ENCODE measurements at places on chromosomes 11 and 22.

GRCh38 chr11:112016088-112016764, 9.0 kb upstream of the DLAT start:
- DNase-seq, result peak; percentile 77

GRCh38 chr11:128859563-128860441, 7.3 kb downstream of the KCNJ1 start:
- DNase-seq, result peak; percentile 58

- DNase-seq, result peak; percentile 55
These were observed 452.7 kb upstream of the CNTN5 start for GRCh38 chr11:98568013-98568412.

- DNase-seq, result no peak
These were observed 182.0 kb downstream of the ST3GAL4 start for GRCh38 chr11:126537492-126537891.

- DNase-seq, result no peak
These were observed 6.5 kb downstream of the ZFTA start for GRCh38 chr11:63761931-63762653.

DNA sequence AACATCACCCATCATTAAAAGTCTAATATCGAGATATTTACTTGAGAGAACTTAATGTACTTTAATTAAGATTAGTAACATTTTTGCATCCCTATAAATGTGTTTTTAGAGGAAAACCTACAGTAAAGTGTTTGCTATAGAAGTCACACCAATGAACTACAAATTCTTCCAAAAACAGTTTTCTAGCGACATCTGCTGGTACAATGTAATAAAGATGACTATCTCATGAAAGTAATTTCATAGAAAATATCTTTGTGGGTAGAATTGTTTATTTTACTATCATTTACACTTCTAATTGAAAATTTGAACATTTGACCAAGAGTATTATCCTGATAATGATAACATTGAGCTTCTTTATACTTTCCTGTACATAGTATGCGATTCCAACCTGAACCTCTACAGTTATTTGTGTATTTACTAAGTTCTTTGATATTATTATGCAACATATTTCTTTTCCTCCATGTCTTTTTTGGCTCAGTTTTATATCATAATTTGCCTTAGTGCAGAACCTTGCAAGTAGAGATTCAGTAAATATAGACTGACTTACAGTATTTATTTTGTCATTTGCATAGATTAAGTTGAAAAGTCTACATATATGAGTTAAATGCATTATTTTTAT, 252.7 kb downstream of the TMEM135 start:
- peak; percentile 56 for DNase-seq

DNA sequence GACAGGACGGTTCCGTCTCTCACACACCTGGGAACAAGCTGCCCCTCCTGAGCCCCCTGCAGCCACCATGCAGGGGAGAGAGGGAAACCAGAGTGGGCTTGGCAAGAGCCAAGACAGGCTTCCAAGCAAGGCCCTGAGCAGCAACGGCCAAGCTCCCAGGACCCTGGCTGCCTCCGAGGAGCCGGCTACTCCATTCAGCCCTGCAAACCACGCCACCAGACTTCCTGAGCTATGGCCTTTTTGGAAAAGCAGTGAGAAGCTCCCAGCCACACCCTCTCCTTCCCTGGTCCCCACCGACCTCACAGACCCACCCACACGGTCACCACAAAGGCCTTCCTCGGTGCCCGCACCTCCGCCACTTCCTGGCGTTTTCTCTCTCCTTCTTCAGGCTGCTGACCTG, 479.0 kb downstream of the BRD1 start:
- no peak for DNase-seq

GRCh38 chr11:109735128-109735527, 313.1 kb downstream of the C11orf87 start:
- DNase-seq, result no peak

GRCh38 chr11:78691215-78691614, 116.6 kb upstream of the NARS2 start:
- DNase-seq, result no peak

DNA sequence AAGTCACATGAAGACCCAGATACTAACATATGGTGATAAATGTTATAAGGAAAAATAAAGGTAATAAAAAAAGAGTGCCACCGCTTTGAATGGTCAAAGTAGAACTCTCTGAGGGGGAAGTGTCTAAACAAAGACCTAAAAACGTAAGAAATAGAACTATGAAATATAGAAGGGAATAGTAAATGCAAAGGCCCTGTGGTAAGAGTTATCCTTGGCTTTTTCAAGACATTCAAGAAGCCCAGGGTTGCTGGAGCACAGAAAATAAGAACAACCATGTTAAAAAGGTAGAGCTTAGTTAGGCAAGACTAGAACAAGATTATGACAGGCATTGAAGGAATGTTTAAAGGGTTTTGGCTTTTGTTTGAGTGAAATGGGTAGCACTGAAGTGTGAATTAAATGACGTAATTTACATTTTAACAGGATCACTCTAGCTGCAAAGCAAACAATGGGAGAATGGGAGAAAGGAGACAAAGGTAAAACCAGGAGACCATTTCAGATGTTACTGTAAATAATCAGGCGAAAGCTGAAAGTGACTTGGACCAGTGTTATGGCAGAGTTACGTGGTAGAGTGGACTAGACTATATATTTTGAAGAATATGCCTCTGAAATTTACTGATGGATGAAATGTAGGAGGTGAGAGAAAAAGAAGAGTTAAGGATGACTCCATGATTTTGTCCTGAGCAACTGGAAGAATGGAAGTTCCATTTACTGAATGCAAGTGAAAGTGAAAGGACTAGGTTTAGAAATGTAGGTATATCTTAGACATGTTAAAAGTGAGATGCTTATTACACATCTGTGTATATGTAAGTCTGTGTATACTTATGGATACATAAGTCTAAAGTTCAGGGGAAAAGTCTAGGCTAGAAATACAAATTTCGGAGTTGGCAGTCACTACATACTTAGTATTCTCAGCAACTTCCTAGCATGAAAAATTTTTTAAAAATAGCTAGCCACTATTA, 28.5 kb downstream of the BTBD10 start:
- DNase-seq, result no peak

DNA sequence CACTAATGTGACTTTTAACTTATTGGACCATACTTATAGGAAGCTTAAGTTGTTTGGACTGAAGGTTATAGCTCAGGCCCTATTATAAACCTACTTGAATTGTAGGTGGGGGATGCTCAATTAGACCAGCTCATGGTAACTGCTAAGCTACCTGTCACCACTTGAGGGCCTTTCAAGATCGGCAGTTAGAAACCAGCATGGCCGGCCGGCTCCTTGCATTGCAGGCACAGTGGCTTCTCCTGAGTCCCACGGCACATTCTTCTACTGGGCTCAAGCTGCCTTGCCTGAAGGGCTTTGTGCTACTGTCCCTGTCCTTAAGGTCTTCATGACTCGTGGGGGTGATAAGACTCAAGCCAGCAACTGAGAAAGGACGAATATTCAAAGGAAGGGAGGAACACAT, 70.8 kb downstream of the TBC1D22A start:
- peak; percentile 46 for DNase-seq

- peak; percentile 85 for DNase-seq
These were observed 133.5 kb downstream of the RBFOX2 start for GRCh38 chr22:35894937-35895708.

- no peak for DNase-seq
These were observed 819.8 kb downstream of the OPCML start for GRCh38 chr11:132712466-132712865.

DNA sequence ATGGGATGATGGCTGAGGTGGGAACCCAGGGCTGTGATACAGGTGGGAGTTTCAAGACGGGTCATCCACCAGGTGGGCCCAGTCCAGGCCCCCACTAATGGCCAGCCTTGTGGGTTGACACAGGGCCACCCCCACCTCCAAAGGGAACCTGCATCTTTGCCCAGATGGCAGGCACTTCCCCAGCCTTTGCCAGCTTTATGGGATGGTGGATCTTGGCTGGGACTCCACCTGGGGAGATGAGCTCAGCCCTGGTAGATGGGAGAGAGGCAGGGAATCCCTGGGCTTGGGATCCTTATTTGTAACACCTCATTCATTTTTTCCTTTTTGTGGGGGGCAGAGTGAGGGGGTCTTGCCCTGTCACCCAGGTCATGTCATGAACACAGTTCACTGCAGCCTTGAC, 33.4 kb downstream of the CD82 start:
- no peak for DNase-seq

- no peak for DNase-seq
These were observed 29.8 kb downstream of the MICAL3 start for GRCh38 chr22:17994424-17995108.

DNA sequence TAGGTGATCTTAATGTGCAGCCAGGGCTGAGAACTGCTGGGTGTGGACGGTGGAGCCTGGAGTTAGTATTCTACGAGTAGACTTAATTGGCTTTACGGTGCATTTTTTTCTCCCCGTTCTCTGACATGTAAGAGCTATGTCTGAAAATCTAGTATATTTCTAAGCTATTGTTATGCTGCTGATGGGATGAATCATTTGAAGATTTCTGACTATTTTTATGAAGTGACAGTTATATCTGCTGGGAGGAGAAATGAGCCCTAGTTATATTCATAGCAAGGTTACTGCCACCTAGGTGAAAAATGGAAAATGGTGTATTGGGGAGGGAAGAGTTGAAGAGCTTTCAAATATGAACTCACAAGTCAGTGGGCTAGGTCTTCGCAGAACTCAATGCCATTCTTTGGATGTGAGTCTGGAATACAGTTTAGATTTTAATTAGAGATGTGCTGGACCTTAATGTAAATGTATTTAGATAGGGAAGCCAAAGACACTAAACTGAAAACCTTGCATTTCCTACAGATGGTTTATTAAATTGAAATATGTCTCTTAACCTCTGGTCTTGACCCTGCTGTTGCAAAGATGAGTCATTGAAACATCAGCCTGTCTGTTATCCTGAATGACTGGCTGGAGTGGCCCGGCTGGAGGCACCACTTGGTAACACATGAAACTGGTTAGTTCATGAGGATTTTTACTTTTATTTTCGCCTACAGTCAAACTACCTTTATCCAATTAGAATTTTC, 293.7 kb downstream of the DDX10 start:
- DNase-seq, result peak; percentile 89

DNA sequence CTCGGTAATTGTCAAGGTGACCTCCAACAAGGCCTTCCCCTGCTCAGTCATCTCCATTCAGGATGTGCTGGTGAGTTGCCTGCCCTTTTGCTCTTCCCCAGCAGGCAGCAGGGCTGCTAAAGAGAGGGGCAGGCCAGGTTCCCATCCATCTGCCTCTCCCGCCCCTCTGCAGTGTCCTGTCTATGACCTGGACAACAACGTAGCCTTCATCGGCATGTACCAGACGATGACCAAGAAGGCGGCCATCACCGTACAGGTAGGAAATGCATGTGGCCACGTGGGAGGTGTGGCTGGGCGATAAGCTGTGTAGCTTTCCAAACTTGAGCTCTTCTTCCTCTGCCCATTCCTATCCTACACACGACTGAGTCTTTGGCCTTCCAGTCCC, 4.0 kb downstream of the SIDT2 start:
- DNase-seq, result no peak

DNA sequence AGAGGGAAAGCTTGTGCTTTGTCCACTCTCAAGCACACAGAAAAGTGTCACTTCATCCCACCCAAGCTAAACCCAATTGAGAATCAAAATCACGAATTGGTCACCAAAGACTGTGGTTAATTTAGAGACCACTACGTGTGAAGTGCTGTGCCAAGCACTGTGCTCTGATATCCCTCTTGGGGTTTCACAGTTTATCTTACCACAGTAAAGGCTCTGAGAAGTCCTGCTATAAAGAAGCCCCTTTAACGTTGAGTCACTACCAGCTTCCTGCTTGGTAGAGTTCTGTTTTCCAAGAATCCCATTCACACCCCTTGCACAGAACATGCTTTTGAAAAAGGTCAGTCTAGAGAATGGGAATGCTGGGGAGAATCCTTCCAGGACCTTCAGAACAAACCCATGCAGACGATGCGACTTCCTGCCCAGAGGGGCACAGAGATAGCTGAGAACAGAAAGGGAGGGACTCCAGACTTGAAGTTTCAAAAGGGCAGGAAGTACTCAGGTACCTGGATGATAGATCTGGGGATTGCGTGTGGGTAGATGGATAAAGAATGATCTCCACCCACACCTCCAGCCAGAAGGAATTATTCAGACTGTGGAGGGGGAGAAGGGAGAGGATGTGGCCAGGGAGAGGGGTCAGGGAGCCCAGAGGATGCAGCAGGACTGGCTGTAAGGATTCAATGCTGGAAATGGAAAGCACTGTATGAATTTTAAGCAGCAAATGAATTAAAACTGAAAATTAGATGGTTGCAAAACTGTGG, 18.1 kb upstream of the TSPAN18 start:
- DNase-seq, result no peak

DNA sequence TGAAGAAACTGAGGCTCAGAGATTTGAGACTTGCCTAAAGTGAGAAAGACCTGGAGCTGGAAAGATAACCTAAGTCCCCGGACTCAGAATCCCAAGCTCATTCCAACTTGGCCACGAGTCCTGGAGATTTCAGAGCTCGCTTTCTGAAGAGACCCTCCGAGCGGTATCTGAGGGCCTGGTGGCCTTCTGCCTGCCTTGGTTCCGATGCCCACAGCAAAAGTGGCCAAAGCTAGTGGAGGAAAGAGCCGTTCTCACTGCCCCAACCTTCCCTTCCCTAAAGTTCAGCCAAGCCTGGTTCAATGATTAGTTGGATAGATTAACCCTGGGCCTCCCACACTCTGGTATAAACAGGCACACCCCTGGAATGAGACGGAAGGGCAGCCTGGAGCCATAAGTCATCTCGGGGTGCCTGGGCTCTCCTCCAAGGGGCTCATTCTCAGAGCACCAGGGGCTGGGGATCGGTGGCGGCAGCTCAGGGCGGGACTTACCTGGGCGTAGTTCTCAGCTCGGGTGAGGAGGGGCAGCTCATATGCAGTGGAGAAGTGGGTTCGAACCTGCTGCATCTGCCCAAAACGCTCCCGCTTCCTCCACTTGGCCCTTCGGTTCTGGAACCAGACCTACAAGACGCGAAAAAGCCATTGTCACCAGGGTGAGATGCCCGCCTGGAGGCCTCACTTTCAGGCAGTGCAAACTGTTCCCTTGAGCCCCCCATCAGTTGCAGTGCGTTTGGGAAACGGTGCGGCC, 42.8 kb downstream of the ALX4 start:
- DNase-seq, result no peak

DNA sequence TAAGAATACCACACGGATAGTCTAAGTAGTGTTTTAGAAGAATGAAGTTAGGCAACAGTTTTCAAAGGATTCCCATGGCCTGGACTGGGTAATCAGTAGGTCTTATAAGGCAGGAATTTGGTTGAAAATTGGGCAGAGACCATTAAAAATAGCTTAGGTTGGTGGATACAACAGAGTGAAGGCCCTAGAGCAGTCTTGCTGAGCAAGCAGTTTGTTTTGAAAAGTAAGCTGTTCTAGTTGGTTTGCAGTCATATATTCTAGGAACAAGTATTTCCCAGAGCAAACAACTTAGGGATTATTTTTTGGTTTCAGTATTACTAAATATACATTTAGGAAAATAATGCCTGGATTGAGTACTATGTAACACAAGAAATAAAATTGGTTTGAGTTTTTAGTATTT, 64.8 kb downstream of the MUC15 start:
- no peak for DNase-seq

DNA sequence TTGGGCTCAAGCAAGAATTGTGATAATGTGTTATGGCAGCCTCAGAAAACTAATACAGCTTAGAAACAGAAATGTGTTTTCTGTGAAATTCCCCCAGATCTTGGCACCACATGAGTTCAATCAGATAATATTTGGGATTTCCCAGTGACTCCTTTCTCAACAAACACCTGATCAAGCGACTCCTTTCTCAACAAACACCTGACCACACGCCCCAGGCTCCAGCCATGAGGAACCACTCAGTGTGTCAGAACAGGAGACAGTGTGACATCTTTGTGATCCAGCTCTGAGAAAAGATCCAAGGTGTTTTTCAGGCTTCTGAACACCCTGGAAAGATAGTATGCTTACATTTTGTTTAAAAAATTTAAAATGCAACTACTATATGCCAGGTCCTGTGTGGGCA, 1.9 kb upstream of the UVRAG start:
- DNase-seq, result no peak

Measured in iris pigment epithelial cell (primary cell).